PC-9 (cell line): ENCODE measurements at places on chromosomes 7 and 10. TPM values are rescaled to one million over a fixed set of nuclear protein-coding genes. Genes with fewer than 3 reads are reported as not detected.

SCART1 gene
- 1.0 and 2.0 TPM in 2 replicates for total RNA-seq

WNT8B gene
- not detected in 2 replicates for total RNA-seq

ZNF488 gene
- 11.4 and 18.1 TPM in 2 replicates for total RNA-seq

ARHGEF5 gene
- 40.0 and 50.1 TPM in 2 replicates for total RNA-seq

RET gene
- total RNA-seq = not detected in 2 replicates

CLDN4 gene
- 498 and 602 TPM in 2 replicates for total RNA-seq

FKBP6 gene
- total RNA-seq = not detected in 2 replicates

IFIT1B gene
- not detected in 2 replicates for total RNA-seq

DNA sequence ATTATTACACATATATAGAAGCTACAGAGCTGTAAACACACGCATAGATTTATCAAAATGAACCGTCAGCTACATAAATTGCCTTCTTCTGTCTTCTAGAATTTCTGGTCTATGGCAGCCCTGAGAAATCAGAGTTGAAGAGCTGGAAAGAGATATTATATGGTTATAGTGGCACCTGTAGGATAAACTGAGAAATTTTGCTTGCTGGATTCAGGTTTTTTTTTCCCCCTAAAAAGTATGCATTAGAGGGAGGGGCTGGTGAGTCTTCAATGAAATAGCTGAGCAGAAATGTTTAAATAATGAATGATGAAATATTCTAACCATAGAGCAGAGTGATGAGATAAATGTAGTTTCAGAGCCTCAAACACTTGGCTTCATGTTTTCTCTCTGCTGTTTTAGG lies 78.0 kb upstream of the DYNC1I1 start:
- DNase-seq = no peak

DNA sequence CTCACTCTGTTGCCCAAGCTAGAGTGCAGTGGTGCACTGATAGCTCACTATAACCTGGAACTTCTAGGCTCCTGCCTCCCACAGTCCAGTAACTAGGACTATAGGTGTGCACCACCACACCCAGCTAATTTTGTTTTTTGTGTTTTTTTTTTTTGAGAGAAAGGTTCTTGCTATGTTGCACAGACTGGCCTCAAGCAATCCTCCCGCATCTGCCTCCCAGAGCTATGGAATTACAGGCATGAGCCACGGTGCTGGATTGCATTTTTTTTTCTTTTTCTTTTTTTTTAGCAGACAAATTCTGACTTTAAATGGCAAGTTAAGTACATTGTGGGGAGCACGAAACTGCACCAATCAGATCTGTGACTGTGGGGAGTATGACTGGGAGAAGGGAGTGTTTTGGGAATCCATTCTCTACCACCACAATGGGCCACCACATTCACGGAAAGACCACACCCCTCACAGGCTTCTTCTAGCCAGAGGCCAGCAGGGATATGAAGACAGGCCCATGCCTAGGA lies 58.1 kb upstream of the MSMB start:
- no peak for DNase-seq

DNA sequence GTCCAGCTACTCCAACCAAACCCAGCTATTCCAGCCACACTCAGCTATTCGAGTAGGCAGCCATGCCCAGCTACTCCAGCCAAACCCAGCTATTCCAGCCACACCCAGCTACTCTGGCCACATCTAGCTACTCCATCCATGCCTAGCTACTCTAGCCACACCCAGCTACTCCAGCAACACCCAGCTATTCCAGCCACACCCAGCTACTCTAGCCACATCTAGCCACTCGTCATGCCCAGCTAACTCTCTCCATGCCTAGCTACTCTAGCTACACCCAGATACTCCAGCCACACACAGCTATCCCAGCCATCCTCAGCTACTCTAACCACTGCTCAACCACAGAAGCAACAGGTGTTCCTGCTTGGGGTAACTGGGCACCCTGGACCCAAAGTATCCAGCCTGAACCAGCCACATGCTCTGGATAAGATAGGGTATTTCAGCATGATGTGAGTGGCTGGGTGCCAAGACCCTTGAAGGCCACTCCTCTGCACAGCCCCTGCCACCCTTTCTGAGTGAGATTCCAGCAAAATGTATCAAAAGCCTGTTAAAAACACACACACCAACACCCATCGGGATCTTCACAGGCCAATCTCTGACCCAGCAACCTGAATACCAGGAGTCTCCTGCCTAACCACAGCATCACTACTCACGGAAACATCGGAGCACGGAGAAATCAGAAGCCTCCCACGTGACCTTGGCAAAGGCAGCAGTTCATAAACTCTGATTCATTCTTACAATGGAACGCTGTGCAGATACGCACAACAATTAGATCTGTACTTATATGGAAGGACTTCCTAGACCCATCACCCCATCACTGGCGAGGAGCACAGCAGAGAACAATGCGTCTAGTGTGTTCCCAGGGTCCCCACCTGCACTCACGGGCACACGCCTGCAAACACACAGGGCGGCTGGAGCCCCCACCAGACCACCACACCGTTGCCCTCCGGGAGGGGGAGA lies 51.8 kb upstream of the DNAAF5 start:
- peak; percentile 33 for DNase-seq

DNA sequence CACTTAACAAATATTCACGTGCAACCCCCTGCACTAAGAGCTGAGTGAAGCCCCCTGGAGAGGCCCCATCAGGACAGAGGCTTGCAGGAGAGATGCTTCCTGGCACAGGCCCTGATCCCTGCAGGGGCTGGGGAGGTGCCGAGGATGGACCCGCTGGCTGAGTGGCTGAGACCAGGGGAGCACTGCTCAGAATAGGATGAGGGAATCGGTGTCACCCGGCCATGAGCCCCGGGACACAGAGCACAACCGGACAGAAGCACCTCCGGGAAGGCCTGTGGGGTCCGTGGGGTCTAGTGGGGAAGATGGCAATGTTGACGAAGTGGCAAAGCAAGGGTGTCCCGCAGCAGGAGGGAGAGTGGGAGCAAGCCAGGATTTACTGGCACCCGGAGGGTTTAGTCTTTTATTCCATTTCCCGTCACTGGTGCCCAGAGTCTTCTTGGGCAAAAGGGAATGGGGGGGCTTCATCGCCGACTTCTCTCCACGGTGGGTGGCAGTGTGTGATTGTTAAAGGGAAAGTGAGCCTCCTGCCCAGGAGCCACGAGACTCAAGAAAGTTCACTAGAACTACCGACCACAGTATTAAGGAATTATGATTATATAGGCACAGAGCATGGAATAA lies 140.7 kb downstream of the ADARB2 start:
- no peak for DNase-seq

DNA sequence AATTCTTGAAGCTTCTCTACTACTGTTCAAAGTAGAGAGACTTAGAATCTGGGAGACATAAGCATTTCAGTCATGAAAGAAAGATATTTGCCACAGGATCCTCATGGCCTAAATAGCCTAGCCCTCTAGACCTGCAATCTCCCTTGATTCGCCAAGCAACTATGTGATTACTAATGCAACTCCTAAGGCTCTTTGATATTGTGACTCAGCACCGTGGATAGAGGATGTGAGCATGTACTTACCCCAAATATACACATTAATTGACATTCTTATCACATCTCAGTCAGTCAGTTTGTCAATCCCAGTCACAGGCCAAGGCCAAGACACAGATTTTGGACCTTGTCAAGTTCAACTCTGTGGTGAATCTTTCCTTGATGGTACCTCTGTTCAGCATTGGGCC lies 42.6 kb downstream of the GPR37 start:
- DNase-seq = peak; percentile 35

DNA sequence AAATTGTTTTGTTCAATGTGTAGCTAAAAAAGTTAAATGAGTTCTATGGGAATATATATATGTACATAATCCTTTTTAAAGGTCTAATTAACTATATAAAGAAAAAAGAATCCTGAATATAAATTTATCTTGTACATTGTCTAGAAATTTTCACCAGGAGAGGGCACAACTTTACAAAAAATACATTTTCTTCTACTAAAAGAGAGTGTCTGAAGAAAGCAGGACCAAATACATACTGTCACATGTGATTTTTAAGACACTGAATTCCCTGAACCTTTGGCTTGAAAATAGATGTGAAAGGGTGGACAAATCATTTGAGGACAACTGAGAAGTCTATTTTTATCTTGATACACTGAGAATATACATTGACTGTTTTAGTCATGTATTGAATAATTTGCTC lies 204.3 kb downstream of the DGKB start:
- DNase-seq = no peak

- peak; percentile 12 for DNase-seq
Measured at GRCh38 chr7:90412458-90413184, 9.4 kb downstream of the CLDN12 start.
